Activated T-cell treated with anti-CD3 and anti-CD28 coated beads, Interleukin-2, amount 50 U/mL, for 1 hour (primary cell): ENCODE measurements at places on chromosomes 7 and 10.

DNA sequence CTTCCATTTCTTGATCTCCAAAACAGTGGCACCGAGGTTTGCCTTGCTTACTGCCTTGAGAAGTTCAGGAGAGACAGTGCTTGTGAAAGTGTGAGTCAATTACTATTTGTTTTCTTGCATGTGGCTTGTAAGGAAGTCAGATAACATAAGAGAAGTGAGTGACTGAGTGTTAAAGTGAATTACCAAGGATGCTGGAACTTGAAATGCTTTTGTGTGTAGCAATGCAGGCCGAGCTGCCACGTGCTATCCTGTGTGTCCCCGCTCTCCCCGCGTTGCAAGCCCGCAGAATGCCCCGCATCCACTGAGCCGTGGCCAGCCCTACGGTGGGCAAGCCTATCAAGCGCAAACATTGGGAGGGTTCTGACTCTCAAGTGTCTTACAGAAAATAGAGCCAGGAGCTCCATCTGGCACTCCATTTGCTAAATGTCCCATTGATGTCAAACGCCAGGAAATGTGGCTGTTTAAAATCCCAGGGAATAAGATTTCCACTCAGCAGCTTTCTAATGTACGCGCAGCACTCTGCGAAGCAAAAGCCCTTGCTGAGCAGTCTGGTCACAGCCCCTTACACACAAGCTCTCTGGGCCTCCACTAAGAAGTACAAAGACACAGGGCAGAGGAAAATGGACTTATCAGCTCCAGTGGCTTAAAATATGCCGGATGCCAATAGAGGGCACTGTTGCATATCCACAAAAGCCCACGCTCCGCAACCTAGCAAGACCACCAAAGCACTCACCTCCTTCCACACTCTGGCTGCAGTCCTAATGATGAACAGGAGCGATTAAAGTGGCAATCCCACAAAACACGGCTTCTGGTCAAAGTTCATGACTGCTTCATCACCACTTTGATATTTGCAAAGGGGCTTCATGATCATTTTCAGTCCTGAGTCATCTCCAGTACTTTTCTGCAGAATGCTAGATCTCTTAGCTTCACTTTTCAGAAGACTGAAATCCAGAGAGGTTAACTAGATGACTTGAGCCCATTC, 158.0 kb upstream of the ITGB1 start:
- no peak for DNase-seq

GRCh38 chr7:142523821-142524460, 225.3 kb upstream of the PRSS1 start:
- no peak for DNase-seq

DNA sequence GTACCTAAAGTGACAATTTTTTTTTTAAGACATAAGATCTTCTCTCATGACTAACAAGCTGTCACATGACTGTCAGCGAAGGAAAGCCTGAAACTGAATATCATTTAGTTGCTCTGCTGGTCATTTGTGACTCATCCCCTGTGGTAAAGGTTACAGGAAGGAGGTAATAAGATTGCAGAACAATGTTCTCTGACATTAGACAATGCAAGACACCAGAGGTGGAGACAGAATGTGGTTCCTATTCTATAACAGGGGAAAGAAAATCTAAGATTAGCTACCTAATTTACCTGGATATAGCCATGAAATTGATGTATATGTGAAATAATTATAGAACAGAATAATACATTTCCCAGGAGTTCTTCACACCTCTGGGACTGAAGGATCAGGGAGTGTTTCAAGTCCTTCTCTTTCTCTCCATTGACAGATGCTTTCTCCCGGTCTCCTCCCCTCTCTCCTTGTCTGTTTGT, 47.7 kb downstream of the LRGUK start:
- no peak for DNase-seq

GRCh38 chr10:73432646-73433537, 469 bp downstream of the MSS51 start:
- DNase-seq = no peak

- no peak for DNase-seq
Measured at GRCh38 chr10:68112837-68113236, 3.5 kb downstream of the MYPN start.

DNA sequence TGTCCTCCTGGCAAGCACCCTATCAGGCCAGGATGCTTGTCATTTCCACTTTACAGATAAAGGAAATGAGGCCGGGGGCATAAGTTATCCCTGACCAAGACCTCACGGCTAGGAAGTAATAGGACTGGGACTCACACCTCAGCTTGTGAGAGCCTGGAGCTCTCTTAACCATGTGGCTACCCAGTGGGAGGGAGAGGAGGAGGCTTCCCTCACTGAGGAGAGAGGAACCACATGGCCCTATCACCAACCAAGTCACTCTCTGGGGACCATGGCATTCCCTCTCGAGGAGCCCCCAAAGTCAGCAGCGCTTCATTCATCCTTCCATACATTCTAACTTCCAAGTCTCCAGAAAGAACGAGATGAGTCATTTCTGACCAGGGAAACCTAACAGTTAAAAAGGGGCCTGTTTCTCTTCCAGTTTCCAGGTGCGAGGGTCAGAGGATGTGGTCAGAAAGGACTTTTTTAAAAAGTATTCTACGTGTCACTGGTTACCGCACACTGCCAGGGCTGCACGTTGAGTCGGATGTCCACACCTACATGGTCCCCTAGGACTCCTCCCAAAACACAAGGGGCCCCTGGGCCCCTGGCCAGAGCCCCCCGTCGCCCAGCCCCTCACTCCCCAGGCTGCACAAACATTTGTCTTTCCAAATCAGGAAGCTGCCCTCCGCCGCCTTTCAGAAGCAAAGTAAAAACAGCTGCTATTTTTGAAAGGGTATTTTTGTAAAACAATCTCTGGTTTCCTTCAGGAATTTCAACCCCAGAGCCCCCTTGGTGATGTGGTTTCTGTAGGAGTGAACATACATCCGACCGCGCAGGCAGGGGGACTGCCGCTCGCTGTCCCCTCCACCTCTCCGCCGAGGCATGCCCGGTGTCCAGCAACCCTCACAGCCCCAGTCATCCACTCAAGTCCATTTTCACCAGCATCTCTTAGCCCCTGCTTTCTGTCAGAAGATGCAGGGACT, 128.2 kb upstream of the CHST15 start:
- DNase-seq = no peak

DNA sequence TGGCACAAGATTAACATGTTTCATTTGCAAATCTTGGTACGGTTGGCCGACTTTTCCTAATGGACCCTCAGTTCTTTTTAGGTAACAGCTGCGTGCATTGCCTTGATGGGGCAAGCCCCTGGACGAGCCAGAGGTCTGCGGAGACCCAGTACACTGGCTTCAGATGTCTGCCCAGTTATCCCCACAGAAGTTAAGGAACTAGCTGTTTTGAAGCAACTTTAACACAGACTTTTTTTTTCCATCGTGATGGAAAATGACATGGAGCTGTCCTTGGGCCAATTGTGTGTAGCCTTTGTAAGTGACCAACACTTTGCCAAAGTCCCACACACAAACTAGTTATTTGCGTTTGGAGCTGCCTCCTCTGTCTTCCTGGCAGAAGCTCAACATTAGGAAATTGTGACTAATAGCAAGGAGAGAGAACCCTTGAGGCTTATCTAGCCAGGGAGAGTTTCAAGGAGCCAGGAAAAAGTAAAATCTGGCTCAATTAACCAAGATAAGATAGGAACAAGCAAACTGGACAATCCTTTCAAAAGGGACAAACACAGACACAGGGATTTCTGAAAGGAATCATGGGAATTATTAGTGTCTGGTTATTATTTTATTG, 99.6 kb upstream of the BMPER start:
- DNase-seq = no peak

DNA sequence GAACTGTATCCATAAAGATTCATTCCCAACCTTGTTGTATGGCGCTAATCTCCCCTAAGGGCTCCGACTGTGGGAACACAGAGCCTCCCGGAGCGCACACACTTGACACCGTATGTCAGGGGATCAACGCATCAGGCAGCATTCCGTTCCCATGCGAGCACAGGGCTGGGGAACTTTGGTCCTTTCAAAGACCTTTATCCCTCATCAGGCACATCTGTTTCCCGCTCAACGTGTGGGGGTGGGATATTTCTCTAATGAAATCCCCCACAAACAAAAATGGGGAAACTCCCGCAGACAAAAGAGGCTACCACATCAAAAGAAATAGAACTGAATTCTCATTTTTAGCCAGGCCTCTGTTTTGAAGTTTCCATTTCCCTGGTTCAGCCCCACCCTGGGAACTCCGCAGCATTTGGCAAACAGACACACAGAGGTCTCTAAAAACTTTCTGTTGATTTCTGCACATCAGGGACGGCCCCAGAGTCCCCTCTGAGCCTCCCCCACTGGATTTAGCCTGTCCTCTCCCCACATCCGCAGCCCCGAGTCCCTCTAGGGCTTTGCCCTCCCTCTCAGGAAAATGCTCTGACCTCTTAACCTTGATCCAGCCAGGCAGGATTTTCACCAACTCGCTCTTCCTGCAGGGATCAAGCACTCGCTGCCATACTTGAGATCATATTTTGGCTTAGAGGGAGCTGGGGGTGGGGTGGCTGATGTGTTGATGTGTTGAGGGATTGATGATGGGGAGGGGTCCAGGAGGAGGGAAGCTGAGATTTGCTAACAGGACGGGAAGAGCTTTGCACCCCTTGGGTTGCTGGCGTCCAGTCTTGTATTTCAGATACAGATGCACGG, 6.6 kb downstream of the CPA5 start:
- no peak for DNase-seq

- DNase-seq = no peak
Measured at GRCh38 chr7:49527182-49527581, 246.3 kb upstream of the VWC2 start.

DNA sequence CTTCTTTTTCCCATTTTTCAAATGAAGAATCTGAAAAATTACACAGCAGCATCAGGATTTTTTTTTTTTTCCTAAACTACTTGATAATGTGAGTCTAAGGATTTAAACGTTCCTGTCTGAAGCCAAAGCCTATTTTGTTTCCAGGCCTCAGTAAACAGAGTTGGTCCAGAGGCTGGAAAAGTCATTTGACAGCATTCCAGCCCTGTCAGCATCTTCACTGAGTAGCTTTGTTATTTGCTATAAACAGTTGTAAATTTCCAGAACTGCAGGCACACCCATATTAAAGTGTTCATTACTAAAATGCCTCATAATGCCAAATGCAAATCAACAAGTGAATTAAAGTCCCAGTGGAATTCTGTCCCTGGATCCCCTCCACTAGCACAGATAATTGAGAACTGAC, 35.5 kb upstream of the KMT2E start:
- DNase-seq = no peak

DNA sequence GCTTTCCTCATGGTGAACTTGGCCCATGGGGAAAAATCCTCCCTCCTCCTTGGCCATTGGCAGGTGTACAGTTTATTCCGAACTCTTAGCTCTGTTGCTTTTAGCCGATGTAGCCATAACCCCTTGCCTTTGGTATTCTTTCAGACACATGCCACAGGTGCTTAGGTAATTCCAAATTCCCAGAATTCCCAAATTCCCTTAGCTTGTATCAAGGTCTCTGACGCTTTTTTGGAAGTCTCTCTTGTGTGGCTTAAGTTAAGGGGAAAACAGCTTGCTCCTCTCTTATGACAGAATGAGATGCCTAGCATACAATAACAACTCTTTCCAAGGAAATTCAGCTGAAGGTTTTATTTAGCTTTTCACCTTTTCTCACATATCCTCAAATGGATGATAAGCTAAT, 68.0 kb downstream of the SUGCT start:
- DNase-seq = no peak

- no peak for DNase-seq
Measured at GRCh38 chr10:76469675-76470074, 1038.3 kb downstream of the LRMDA start.

- no peak for DNase-seq
Measured at GRCh38 chr10:73167458-73167782, 388 bp downstream of the ECD start.
